NCI-H1105 (cell line): ENCODE measurements at places on chromosomes 2 and 18.
A peak's percentile ranks its signal among the peaks of the same experiment; 100 is the strongest.

DNA sequence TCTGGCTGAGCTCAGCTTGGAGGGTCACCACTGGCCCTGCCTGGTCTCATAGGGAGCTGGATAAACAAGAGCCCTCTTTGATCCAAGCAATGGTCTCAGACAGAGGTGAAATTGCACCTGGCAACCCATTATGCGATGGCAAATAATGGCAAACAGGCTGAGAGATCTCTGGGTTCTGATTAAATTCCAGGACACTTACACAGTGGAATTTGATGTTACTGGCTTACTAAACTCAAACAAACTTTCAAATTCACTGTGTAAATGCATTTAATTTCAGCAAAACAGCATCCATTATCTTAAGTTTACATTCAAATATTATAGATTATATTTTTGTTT is 19.5 kb upstream of the STAT4 start:
- DNase-seq, result no peak

- no peak for DNase-seq
Measured at GRCh38 chr2:197248623-197249022, 62.0 kb downstream of the ANKRD44 start.

GRCh38 chr2:113089916-113090315 is 22.1 kb downstream of the IL1F10 start:
- DNase-seq, result no peak

DNA sequence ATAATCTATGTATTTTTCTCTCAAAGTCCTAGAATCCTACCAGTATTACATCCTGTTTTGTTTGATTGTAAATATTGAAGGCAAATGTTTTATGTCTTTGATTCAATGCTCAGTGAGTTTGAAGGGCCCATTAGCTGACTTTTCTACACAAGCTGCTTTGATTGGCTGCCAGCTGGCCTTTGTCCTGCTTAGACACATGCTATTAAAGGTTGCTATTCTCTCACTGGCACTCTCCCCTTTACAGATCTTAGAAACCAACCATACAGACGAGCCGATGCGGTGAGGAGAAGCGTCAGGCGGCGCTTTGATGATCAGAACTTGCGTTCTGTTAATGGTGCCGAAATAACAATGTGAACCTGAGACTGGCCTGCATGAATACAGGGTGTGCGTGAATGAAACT is 69.7 kb downstream of the PRPF40A start:
- peak; percentile 74 for DNase-seq

DNA sequence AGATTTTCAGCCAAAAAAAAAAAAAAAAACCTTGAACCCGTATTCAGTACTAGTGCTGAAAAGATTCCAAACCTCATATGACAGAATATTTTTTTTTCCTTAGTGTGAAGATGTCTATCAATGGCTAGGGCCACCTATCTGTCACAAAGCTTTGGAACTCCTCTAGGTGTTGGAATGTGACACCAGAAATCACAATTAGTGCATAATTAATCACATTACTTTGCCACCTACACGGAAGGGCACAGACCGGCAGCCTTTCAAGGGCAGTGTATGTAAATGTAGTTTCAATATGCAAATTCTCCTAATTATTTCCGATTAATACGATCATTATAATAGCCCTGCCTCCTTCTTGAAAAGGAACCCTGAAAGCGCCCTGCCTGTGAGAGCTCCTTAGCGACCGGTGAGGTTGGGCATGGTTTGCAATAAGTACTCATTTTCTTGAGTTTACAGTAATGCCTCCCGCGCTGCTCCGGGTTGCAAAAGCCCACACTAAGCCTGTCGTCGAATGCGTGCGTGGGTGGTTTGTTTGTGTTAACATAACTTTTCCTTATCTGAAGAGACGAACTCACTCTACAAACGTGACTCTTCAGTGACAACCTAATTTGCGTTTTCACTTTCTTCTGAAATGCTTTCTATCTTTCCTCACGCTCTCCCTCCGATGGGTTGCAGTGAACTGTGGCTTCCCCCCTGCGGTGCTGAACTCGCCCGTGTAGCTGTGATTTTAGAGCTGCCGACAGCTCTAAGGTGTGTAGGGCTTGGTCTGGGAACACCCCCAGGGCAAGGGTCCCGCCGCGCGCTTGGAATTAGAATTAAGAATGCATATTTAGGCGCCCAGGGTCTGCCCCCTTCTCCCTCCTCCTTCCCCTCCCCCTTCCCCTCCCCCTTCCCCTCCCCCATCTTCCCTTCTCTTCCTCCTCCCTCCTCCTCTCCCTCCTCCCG is 765 bp upstream of the ID2 start:
- peak; percentile 75 for DNase-seq

GRCh38 chr2:215851082-215851481 is 162.3 kb downstream of the MREG start:
- DNase-seq, result no peak

- no peak for DNase-seq
Measured at GRCh38 chr2:74149570-74150319, 2.0 kb upstream of the BOLA3 start.

GRCh38 chr2:150470435-150470834 is 17.0 kb downstream of the RND3 start:
- no peak for DNase-seq

- DNase-seq, result no peak
Measured at GRCh38 chr18:31723990-31724711, 36.5 kb downstream of the SLC25A52 start.

- DNase-seq, result no peak
Measured at GRCh38 chr2:26195040-26195984, 22.4 kb downstream of the GAREM2 start.

DNA sequence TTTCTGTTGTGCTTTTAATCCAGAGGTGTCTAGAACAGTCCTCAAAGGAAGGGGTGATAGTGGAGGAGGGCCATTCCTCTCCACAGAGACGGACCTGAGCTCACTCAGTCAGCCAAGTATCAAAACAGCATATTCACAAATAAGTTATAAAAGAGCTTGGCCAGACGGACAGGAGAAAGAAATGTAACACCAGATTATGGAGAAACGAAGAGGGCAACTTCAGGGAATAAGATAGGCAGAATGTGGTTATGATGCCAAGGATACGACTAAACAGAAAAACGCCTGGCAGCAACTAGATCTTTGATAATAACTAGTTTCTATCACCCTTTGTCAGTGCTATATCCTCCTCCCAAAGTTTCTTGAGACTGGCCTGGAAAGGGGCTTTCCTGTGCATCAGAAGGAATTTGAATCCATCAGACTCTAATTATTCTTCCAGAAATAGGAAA is 42.5 kb downstream of the MAP4K3 start:
- no peak for DNase-seq
